ENCODE measurements at places on chromosomes 2 and 18.

- no peak for DNase-seq
Observed at GRCh38 chr2:33444967-33445366, 31.5 kb upstream of the RASGRP3 start.

- DNase-seq: no peak
Observed at GRCh38 chr2:24122366-24123194, 554 bp downstream of the PFN4 start.

- peak; percentile 31 for DNase-seq
Observed at GRCh38 chr2:71548646-71549425, 95.5 kb downstream of the DYSF start.

- DNase-seq: no peak
Observed at GRCh38 chr18:70132999-70133398, 72.5 kb downstream of the RTTN start.

DNA sequence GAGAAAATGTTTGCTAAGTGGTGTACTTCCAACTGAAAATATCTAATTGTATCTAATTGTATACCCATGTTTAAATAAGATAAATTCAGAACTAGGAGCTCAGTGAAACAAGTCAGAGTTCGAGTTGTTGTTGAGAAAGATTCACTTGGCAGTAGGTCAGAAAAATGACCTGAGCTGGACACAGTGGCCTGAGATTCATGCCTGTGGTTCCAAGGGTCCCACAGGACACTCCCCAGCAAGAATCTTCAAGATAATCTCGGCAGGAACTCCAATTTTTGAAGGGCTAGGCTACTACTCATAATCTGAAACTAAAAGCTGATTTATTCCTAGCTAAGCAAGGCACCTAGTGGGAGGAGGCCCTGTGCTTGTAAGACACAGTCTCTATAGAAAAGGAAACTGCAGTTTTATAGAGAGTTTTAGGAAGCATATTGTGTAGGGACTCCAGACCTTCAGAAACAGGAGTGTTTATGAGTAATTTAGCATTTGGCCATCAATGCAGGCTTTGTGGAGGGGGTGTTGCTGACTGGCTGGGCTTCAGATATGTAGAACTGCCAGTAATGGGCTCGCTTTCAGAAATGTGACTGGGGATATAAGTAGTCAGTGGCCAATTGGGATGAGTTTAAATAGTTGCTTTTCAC, 43.2 kb downstream of the SP140 start:
- DNase-seq: no peak

GRCh38 chr2:228747483-228747882, 523.6 kb downstream of the PID1 start:
- DNase-seq: peak; percentile 4

DNA sequence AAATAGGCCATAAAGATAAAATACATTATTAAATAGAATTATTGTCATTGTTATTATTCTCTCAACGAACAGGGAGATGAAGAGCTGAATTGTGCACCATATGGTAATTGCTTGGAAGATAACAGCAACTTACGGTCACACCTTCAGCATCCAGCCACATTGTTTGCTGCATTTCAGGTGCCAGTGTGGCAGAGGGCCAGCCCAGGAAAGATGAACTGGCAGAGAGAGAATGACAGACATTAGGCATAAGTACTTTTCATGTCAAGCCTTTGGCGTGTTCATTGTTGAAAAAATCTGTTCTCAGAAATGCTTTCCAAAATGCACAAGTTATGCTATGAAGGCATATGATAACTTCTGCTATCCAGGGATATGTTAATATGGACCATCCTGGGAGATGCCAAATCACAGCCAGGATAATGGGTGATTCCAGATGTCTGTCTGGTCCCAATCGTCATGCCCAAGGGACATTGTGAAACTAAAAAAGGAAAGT, 748.6 kb upstream of the PIK3C3 start:
- no peak for DNase-seq

GRCh38 chr2:9135822-9136558, 70.6 kb upstream of the ASAP2 start:
- no peak for DNase-seq

DNA sequence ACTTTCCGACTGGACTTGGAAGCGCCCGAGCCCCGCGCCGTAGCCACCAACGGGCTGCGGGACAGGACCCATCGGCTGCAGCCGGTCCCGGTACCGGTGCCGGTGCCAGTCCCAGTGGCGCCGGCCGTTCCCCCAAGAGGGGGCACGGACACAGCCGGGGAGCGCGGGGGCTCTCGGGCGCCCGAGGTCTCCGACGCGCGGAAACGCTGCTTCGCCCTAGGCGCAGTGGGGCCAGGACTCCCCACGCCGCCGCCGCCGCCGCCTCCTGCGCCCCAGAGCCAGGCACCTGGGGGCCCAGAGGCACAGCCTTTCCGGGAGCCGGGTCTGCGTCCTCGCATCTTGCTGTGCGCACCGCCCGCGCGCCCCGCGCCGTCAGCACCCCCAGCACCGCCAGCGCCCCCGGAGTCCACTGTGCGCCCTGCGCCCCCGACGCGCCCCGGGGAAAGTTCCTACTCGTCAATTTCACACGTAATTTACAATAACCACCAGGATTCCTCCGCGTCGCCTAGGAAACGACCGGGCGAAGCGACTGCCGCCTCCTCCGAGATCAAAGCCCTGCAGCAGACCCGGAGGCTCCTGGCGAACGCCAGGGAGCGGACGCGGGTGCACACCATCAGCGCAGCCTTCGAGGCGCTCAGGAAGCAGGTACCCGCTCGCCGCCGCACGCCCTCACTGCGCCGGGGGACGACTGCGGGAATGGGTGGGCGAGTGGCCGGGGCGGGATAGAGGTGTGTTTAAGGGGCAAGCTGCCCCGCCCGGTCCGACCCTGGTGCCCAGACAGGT, 713 bp downstream of the ATOH8 start:
- DNase-seq: no peak

DNA sequence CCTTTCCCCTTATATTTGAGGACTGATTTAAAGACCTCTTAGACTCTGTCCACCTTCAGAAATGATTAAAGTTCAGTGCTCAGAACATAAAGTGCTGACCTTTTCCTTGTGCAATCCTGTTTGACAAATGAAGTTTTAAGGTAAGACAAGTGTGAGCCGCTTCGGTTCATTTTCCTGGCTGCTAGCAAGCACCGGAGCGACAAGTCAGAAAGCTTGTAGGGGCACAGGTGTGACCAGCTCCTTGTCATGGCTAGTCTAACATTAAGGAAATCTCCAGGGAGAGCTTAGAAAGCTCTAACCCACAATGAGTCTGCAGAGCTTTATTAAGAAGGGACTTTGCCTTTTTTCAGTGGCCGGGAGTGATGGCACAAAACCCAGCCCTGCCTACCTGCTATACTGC, 2.3 kb upstream of the NCKAP5 start:
- DNase-seq: no peak

DNA sequence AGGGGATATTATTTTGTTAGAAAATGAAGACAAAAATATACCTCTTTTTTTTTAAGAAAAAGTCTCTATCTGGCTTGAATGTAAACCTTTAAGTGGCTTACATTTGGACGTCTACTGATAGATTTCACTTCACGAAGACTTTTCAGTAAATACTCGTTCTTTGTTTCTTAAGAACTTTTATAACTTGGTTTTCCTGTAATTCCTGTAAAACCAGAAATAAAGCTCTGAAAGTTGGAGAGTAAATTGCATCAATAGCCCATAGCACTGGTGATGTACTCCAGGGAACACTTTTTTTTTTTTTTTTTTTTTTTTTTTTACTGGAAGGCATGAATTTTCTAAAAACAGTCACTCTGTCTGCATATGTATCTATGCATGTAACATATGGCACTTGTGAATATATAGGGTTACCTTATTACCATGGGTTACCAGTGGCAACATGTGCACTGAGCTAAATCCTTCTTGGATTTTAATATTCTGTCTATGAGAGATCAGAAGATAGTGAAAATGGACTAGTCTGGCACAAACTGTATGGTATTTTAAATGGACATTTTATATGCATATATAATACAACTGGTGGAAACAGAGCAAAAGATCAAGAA, 309.2 kb upstream of the TCF4 start:
- DNase-seq: no peak

- DNase-seq: no peak
Observed at GRCh38 chr2:26347286-26347865, 787 bp upstream of the ADGRF3 start.

DNA sequence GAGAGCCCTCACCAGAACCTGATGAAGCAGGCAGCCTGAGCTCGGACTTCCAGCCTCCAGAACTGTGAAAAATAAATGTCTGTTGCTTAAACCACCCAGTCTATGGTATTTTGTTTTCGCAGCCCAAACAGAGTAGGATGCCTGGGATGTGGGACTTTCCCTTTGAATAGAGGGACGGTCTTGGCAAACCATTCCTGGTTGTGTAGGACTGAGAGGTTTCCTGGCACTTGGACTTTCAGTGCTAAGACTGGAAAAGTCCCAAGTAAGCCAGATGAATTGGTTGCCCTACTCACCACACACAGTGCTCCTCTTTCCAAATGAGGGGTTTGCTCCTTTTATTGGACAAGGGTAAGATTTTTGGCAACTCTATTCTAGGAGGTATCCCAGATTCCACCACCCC, 46.8 kb upstream of the ACMSD start:
- no peak for DNase-seq

DNA sequence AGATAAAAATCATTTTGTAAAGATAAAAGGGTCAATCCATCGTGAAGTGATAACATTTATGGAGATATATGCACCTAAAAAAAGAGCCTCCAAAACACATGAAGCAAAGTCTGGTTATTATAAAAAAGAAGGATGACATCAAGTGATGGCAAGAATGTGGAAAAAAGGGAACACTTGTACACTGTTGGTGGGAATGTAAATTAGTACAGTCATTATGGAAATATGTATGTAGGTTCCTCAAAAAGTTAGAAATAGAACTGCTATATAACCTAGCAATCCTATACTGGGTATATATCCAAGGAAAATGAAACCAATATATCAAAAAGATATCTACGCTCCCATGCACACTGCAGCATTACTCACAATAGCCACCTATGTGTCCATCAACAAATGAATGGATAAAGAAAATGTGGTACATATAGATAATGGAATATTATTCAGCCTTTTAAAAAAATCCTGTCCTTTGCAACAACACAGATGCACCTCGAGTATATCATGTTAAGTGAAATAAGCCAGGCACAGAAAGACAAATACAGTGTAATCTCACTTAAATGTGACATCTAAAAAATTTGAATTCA, 28.9 kb downstream of the ABCB11 start:
- no peak for DNase-seq

GRCh38 chr2:101435001-101435862, 39.7 kb downstream of the RFX8 start:
- DNase-seq: peak; percentile 23

DNA sequence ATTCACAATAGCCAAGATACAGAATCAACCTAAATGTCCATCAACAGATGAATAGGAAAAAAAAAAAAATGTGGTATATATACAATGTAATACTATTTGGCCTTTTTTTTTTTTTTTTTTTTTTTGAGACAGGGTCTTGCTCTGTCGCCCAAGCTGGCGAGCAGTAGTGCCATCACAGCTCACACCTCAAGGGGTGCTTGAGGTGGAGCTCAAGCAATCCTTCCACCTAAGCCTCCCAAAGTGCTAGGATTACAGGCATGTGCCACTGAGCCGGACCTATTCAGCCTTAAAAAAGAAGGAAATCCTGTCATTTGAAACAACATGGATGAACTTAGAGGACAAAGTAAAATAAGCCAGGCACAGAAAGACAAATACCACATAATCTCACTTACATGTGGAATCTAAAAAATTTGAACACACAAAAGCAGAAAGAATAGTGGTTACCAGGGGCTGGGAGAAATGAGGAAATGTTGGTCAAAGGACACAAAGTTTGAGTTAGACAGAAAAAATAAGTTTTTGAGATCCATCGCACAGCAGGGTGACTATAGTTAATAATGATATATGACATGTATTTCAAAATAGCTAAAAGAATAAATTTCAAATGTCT, 26.0 kb downstream of the TLK1 start:
- no peak for DNase-seq

- DNase-seq: no peak
Observed at GRCh38 chr2:212913640-212914306, 237.6 kb downstream of the IKZF2 start.

- DNase-seq: no peak
Observed at GRCh38 chr2:111169268-111169667, 48.6 kb downstream of the BCL2L11 start.

DNA sequence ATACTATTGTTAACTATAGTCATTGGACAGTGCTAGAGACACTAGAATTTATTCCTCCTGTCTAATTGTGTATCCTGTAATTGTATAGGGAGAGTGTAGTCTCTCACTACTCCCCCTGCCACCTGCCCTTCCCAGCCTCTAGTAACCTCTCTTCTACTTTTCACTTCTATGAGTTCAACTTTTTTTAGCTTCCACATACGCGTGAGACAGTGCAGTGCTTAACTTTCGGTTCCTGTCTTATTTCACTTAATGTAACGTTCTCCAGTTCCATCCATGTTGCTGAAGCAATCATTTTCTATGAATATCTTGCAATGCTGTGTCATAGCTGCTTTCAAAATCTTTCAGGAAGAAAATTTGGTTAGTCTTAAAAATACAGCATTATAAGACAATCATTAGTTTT, 22.8 kb upstream of the RUFY4 start:
- no peak for DNase-seq

GRCh38 chr2:140882671-140883620, 1247.9 kb downstream of the LRP1B start:
- DNase-seq: no peak

DNA sequence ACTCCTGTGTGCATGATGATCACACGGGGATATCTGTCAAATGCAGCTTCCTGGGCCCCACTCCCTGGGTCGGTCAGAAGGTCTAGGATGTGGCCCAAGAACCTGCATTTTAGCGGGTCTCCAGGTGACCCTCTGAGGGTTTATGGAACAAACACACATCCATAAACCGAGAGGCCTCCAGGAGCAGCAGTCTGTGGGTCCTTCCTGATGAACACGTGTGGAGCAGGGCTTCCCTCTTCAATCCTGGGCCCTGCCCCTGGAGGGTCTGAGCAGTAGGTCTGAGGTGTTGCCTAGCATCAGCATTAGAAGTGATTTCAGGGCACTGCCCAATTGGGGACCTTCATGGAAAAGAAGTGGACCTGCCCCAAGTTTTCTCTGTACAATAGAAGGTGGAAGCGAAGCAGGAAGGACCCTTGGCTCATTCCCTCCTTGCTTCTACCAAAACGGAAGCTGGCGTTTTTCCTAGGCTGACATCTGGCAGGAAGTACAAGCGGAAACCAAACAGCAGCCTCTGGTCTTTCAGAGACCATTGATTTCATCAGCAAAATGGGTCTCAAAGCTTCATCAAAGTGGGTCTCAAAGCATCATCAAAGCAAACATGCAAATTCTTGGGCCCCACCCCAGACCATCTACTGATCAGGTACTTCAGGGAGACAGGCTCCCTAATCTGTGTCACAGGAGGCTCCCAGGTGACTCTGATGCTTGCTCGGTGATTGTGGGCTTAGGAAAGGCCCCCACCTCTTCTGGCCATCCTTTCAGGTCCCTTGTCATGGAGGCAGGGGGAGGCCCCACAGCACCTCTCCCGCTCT, 30.7 kb downstream of the INO80C start:
- DNase-seq: no peak

DNA sequence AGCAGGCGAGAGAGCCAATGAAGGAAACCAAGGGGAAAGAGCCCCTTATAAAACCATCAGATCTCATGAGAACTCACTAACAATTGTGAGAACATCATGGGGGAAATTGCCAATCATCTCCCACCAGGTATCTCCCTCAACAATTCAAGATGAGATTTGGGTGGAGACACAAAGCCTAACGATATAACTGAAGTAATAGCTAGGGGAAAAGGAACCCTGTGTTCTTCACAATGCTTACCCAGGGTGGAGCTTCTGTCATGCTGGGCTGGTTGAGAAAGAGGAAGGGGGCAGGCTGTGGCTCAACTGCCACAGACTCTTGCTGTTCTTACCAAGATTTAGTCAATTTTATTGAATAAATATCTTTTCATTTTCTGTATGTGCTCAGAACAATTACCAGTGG, 392.1 kb upstream of the HS6ST1 start:
- no peak for DNase-seq
